D721Med (cell line): ENCODE measurements at places on chromosomes 4 and X.

DNA sequence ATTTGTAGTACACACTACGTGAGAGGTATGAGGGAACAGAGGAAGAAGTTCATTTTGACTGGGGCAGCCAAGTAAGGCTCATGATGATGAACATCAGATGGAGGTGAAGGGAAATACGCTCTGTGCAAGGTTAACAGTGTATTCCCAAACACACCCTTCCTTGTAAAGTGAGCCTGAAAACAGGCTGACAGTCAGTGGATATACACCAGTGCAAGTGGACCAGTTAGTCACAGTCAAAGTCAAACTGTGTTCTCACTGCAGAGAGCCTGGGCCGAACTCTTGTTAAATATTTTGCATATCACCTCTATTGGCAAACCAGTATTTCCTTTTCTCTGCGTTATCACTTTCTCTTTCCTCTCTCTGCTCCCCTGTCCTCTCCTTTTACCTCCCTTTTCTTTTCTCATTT is 23.4 kb upstream of the RHOH start:
- no peak for DNase-seq

DNA sequence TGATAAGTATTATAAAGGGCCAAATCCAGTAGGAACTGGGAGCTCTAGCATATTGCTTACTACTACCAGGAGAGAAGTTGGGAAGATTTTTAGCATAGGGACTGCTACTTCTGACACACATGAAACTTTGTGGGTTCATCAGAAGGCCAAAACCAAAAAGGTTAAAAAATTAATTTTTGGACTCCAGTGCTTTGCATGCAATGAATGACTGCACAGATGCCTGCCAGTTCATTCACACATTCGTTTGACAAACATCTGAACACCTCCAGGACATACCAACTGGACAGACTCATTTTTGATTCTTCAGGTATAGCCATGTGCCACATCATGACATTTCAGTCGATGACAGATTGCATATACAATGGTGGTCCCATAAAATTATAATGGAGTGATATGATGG is 79.8 kb downstream of the MID1IP1 start:
- no peak for DNase-seq

GRCh38 chr4:101464596-101464995 is 117.3 kb upstream of the PPP3CA start:
- DNase-seq: no peak

GRCh38 chr4:4383085-4383484 is 3.8 kb upstream of the NSG1 start:
- no peak for DNase-seq

DNA sequence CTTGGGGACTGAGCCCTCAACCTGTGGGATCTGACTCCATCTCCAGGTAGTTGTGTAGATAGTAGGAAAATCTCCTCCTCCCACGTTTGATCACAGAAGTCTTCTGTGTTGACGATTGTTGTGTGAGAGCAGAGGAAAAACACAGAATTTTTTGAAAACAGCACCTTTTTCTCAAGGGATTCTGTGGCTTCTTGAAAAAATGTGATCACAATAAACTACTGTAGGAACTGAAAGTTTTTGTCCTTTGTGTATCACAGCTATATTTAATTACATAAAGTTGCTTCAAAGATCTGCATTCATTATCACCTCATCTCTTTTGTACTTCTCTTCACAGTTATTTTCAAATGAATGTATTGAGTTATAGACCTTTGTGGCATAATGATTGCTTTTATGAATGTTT is 85.1 kb downstream of the AFF1 start:
- no peak for DNase-seq

DNA sequence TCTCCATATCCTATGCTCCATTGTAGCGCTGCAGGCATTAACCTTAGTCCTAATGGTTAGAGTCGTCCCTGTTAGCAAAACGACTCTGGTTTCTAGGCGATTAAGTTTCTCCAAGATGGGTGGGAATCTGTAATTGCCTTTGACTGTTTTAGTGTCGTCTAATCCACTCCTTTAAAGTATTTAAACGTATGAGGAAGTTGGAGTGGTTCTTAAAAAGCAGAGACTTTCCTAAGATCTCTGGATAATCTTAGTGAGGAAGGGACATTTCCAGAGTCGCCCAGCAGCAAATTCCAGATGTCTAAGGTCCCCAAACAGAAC is 285 bp downstream of the MRPS18C start:
- DNase-seq: no peak

GRCh38 chr4:139800082-139800481 is 134.5 kb downstream of the MGST2 start:
- DNase-seq: no peak

DNA sequence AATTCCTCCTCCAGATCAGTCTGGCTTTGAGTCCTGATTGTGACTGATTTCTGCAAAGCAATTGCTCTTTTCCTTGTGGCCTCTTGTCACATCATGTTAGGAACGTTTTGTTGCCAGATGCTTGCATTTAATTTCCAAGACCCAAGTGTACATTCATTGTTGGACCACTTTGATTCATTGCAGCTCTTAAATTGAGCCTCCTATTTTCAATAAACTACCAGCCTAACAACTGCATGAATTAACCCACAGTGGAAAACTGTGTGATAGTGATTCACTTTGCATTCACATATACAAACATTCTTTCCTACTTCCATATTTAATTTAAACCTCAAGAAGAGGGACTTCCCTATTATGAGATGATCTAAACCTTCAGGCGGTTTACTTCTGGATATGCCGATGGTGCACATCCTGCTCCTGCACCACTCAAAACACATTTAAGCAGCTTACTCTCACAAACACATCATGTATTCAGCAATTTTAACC is 118.4 kb downstream of the AFF1 start:
- no peak for DNase-seq

DNA sequence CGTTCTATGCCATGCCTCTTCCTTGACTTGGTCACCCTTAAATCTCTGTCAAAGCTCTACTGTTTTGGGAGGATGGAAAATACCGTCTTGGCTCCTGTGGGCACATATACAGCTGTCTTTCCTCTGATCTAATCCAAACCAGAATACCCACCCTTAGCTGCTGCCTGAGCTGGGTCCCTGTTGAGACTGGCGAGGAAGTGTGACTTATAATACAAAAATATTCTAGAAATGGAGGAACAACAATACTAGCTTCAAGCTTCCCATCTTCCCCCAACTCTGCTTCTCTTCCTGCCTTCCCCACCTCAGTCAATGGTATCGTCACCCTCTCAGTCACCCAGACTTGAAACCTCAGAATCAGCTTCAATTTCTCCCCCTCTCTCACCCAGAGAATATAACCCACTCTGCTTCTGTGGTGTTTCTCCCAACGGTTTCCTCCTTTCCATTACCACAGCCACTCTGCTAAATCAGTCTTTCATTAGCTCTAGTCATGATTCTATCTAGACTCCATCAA is 599 bp upstream of the IL2RG start:
- DNase-seq: no peak

- DNase-seq: no peak
Measured at GRCh38 chr4:77911091-77911490, 48.5 kb downstream of the MRPL1 start.

DNA sequence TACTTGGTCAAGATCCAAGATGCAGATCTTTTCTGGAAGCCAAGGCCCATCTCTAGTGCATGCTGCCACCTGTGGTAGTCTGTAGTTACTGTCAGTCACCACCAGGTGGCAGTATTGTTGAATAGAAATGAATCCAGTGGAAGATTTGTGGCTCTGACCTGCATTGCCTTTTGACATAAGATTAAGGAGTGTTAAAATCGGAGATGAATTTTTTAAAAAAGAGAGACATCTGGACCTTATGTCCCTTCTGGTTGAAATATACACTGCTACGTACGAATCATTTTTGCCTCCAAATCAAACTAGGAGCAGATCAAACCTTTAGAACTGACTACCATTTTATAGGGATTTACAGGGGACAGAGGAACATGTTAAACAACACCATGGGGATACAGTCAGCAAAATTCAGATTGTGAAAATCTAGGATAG is 46.9 kb upstream of the RHOH start:
- DNase-seq: no peak

DNA sequence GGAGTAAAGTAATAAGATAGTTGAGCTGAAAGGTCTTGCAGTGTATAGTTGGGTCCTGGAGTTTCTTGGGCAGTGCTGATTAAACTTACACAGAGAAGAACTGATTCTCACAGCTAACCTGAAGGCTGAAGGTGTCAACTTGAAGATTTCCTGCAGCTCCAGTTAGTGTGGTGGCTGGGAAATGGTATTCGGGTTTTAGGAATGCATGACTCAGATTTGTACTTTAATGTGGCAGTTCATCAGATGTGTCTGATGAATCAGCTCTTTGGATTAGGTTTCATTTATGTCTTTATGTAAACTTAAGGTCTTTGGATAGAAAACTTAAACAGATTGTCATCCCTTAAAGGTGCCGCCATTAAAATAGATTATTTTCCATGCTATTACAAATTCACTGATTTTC is 200.0 kb downstream of the IL1RAPL1 start:
- no peak for DNase-seq

- no peak for DNase-seq
Measured at GRCh38 chr4:132691668-132692067, 457.4 kb upstream of the PCDH10 start.

DNA sequence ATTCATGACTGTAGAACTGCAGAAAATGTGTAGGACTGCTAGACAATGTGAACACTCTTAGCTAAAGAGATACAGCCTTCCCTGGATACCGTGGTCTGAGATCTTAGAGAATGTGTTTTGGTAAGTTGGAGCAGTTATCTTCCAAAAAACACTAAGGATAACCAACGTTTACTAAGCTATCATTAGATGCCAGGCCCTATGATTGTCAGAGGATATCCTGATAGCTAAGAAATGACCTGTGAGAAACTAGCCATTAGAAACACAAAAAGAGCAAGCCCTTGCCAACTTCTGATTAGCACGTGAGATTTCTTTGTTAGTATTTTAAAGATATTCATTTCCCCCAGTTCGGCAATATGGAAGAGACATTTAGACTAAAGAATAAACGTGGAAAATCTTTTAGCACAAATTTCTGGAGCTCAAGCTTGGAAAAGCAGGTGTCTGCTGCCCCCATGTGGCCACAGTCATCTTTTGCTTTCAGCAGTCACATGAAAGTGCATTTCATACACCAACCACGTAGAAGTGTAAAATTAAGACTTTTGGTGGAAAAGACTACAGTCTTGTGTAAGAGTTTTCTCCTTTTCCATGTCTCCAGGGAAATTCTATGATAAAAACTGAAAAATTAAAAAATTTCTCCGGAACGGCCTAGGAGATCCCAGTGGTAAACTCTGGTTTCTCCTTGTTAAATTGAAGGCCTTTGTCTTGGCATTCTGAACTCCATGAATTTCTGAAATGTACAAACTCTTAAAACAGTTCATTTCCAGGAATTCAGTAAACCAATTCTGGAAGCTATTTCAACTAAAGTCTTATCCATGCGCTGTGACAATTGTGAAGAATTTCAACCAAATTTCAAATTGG is 136.4 kb downstream of the ZNF674 start:
- no peak for DNase-seq

GRCh38 chrX:24253469-24253868 is 60.4 kb downstream of the SUPT20HL2 start:
- no peak for DNase-seq

DNA sequence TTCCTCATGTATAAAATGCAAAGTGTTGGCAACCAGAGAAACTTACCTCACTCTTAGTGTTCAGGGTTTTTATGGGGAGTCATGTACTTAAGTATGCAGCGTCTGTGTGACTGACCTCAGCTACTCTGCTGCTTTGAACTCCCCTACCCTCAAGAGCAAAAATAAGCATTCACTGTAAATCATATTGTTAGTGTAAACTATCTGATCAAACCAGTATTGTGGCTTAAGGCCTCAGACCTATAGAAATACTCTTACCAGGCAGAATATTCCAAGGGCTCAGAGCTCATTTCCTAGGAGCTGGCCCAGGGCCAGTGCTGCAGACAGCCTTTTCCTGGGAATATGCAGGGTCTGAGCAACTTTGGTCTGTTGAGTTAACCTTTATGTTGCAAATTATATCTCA is 453.1 kb downstream of the CCSER1 start:
- DNase-seq: no peak

DNA sequence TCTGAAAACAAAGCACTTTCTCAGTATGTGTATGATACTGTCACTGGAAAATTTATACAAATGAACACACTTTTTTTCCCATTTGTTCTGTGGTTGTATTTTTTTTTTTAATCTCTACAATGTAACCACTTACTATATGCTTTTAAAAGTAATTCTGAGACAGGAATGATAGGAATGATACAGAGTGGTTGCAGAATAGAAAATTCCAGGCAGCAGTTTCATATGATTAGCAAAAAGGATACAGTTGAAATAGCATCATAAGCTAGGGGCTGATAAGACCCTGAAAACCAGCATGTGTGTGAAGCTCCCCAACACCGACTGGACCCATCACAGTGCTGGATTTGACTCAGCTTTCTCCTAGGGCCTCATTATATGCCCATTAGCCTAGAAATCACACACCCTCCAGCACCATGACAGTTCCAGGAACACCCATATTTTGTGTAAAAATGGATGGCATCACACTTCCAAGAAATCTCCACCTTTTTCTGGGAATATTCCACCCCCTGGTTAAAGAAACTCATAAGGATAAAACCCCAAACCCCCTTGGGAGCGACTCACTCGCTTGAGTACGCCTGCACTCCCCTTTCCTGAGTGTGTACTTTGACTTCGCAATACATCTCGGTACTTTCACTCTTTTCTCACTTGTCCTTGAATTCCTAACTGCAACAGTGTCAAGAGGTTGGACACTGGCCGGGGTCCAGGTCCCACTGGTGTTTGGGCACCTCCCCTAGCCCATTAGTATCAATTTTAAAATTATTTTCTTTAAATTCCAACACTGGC is 77.4 kb upstream of the AGA start:
- DNase-seq: no peak

DNA sequence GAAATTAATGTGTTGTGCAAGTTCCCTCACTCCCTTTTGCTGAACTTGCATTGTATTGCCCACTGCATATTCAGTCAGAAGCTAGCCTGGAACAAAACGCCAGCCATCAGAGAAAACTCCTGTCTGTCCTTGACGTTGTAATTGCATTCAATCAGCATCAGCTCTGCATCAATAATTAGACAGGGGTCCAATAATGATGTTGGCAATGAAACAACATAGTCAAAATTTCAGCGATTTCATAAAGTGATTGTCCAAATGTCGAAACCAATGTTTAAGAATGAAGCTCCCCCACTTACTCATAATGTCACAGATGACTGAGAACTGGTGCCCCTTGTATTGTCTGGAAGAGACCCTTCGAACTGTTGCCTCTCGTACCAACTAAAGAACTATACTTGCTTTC is 504.2 kb upstream of the TENM3 start:
- DNase-seq: no peak

- no peak for DNase-seq
Measured at GRCh38 chrX:1480082-1480785, 27.5 kb upstream of the ASMTL start.

DNA sequence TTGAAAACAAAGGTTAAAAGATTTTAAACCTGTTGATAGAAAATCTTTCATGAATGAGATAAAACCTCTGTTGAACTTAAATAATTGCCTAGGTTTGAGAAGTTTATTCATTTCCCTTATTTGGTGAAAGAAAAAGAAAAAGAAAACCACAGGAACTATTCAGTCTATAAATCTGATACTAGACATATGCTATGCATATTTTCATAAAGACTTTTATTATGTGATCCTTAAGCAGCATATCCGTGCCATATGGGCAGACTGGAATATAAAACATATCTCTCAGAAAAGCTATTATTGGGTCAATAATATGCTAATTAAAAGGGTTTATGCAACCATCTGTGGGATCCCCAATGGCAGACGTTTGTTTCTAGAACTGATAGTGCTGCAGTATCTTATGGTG is 178.7 kb downstream of the RASL11B start:
- DNase-seq: no peak
